ENCODE measurements at places on chromosomes 6 and 20.

GRCh38 chr6:111789598-111789997, 83.7 kb downstream of the FYN start:
- no peak for DNase-seq

DNA sequence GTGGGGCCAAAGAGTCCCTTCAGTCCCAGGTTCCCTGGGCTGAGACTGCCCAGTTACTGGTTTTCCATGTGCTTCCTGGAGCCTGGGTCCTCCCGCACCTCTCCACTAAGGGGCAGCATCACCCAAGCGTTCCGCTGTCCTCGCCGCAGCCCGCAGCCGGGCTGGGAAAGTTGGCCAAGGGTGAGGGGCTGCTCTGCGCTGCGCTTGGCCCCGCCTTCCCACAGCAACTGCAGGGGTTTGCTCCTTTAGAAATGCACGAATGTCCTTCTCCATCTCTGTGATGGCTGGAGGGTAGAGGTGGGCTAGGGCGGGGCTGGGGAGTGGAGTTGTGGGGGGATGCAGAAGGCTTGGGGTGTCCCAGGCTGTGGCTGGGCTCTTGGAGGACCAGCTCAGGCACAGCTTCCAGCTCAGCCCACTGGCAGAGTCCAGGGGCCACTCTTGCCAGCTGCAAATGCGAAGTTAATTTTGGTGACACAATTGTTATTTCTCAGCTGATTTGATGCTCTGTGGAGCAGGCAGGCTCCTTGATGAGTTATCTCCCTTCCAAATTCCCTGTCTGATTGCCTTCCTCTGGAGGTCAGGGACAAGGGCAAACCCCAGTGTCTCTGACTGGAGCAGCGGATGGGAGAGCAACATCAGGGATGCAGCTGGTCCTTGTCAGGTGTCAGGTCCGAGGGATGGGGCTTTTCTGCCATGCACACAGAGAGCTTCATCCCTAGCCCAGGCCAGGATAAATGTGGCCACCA, 63.2 kb downstream of the NOL4L start:
- peak; percentile 81 for DNase-seq

DNA sequence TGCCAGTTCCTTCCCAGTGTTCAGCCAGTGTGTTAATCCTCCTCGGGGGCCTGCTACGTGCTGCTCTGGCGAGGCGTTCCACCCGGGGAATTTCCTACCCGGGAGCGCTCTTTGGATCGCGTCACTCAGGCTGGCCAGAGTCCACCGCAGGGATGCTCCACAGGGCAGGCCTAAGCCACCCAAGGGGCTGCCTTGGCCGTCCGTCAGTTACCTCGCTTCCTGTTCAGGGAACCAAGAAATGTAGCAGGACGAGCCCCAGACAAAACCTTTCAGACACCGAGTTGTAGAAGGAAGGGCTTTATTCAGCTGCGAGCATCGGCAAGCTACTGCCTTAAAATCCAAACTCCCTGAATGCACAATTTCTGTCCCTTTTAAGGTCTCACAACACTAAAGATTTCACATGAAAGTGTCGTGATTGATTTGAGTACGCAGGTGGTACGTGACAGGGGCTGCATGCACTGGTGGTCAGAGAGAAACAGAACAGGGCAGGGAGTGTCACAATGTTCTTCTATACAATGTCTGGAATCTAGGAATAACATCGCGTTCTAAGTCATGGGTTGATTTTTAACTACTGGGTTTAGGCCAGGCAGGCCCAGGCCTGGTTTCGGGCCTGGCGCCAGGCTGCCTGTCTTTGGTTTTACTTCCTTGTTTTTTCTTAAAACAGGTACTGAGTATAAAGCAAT, 15.7 kb upstream of the POU5F1 start:
- DNase-seq = no peak

DNA sequence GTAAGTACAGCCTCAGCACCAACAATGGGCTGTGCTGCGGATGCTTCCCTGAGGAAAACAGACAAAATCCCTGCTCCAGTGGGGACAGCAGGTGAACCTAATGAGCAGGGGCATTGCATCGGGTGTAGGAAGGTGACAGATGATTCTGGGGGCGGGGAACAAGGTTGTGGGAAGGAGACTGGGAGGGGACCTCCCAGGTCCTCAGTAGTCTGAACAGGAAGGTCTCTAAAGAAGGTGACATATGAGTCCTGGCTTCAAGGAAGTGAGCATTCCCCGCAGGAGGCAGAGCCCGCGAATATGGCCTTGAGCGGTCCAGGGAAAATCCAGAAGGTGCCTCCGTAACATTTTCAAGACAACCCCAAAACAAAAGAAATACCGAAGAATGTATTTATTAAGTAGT, 19.4 kb downstream of the ULBP1 start:
- no peak for DNase-seq

GRCh38 chr6:155186052-155186658, 77.7 kb upstream of the CLDN20 start:
- peak; percentile 15 for DNase-seq

GRCh38 chr6:43769526-43770371, at the start of gene VEGFA:
Gene VEGFA, plus strand, starts transcription at chr6:43770211.
- peak; percentile 93 for DNase-seq

GRCh38 chr6:133503336-133503729, 262.2 kb downstream of the EYA4 start:
- no peak for DNase-seq

All from CD4-positive, alpha-beta T cell treated with Interleukin-17A for 4 hours (primary cell).